ENCODE measurements at places on chromosomes 13 and 19. TPM values are rescaled to one million over a fixed set of nuclear protein-coding genes. Genes with fewer than 3 reads are reported as not detected.

- DNase-seq, result no peak
Observed at GRCh38 chr13:113404723-113405471, 41.0 kb upstream of the GRTP1 start.

DNA sequence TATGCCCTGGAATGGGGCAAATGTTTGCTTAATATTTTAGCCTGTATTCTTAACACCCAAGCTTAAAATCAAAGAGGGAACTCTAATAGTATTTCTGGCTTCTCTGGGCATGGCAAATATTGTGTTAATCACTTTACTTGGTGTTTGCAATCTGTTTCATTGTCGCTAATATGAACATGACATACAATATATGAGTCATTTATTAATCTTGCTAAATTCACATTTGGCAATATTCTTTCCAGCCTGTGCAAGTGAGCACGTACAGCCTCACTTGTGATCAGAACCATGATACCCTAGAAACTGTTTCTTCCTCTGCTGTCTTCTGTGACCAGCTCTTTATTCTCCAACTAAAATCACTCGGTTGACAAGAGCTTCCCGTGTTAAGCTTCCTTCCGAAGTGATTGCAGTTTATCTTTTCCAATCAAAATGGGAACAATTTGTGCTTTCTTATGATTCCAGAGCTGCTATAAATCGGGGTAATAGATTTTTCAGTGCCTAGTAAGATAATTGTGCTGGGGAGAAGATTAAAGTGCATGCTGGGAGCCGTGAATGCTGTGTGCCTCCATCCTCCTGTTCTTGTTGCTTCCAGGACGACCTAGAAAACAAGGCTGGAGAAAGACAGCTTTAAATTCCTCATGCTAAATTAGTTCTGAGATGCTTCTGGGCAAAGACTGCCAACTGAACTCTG is 153.0 kb upstream of the TMTC4 start:
- no peak for DNase-seq

GRCh38 chr13:29185926-29186325 is 365.8 kb downstream of the MTUS2 start:
- no peak for DNase-seq

DNA sequence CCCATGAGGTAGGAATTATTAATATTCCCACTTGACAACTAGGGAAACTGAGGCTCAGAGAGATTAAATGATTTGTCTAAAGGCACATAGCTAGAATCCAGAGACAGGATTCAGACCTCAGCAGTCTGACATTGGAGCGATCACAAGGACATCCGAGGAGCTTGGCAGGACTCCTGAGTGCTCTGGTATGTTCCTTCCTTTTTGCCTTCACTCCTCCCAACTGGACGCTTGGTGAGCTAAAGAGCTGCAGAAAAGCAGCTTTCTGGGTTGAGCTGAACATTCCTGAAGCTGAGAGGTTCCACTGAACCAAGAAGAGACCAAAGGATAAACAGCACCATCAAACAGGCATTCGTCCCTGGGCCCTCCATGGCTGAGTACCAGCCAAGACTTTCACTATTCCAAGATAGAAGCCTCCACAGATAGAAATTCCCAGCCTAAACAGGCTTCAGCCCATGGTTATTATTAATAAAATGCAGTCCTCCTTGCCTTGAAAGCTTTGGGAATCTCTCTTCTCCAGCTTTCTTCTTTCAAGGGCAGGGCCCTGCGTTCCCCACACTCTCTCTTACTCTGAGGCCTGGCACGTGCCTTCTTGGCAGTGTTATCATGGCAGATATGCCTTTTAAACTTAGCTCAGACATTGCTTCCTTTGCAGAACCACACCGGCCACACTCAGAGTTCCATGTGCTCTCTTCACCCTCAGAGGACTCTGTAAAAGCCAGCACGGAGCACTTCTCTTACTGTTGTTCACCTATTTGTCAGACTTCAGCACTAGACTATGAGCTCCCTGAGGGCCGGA is 97.1 kb downstream of the CYSLTR2 start:
- DNase-seq, result no peak

DNA sequence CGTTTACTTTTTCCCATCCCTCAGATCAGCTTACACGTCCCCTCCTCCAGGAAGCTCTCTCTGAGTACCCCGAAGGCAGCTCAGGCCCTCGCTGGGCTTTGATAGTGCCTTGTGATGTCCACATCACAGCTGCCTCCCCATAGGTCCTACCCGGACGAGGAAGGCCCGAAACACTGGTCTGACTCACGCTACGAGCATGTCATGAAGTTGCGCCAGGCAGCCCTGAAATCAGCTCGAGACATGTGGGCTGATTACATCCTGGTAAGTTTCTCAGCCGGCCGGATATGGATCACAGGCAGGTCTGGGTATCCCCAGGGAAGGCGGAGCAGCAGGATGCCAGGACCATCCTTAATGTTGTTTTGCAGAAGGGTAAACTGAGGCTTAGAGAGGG is 4.8 kb downstream of the COLGALT1 start:
- DNase-seq, result no peak

DNA sequence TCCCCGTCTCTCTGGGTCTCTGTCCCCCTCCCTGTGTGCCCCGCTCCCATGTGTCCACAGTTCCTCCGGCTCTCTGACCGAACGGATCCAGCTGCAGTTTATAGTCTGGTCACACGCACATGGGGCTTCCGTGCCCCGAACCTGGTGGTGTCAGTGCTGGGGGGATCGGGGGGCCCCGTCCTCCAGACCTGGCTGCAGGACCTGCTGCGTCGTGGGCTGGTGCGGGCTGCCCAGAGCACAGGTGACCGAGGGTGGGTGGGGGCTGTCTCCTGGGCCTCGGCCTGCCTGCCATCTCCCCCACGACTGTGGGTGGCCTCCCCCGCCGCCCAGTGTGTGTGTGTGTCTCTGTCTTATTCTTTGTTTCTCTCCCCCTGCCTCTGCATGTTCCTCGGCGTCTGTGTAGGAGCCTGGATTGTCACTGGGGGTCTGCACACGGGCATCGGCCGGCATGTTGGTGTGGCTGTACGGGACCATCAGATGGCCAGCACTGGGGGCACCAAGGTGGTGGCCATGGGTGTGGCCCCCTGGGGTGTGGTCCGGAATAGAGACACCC is 10.3 kb downstream of the TRPM4 start:
- no peak for DNase-seq

GRCh38 chr13:56713656-56714055 is 427.1 kb upstream of the PRR20A start:
- DNase-seq, result no peak

DNA sequence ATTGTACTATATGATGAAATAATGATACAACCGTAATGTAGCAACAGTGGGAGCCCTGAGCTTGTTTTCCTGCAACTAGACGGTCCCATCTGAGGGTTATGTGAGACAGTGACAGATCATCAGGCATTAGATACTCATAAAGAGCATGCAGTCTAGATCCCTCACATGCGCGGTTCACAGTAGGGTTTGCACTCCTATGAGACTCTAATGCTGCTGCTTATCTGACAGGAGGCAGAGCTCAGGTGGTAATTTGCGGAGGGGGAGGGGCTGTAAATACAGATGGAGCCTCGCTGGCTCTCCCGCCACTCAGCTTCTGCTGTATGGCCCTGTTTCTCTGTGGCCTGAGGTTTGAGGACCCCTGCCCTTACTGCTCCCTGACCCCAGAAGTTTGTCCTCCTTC is 13.7 kb downstream of the EPHX3 start:
- DNase-seq, result no peak

DNA sequence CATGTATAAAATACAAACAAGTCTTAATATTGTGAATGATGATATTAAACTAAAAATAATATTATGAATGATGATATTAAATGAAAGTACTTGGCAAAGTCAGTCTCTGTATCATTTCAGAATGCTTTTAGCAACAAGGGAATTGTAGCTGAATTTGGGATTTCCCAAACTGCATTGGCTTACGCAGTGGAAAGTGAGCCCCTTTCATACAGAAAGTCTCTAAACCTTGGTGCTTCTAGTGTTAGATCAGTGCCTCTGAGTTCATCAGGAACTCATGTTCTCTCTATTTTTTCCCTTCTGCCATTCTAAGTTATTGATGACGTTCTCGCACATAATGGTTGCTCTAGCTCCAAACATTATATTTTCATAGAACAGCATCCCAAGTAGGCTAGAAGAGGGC is 300.0 kb downstream of the ITGBL1 start:
- no peak for DNase-seq

DNA sequence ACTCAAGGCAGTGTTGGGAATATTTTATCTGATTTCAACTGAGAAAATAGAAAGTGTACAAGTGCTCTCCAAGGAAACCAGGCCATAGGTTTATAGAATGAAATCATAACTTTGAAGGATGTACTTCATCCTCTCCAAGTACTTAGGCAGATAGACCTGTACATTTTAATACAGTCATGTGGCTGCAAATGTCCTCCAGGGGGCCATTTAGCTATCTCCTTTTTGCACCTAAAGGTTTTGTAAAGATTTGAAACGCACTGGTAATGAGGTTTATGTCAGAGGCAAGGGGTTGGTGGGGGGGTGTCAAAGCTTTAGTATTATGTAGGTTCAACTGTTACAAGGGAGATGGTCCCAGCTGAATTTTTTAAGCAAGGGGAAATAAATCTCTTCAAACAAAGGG is 364.4 kb downstream of the DCT start:
- no peak for DNase-seq

DNA sequence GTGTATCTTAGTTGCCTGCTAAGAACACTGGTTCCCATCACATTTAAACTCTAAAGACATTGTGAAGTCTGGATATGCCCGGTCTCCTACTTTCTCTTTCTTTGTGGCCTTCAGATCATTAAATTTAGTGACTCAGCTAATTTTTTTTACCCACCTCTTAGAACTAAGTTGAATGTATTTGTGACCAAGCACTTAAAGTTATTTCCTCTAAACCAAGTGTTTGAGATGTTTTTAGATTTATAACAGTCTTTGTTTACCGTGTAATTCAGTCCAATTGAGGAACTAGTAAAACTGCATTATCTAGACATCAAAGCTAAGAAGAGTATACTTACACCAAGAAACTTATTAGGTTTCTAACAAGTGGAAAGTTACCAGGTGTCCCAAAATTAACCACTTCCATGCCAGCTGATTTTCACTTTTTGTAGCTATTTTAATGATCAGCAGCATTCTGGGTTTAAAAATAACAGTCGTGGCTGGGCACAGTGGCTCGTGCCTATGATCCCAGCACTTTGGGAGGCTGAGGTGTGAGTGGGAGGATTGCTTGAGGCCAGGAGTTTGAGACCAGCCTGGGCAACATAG is 53.1 kb downstream of the ARHGAP35 start:
- no peak for DNase-seq

DNA sequence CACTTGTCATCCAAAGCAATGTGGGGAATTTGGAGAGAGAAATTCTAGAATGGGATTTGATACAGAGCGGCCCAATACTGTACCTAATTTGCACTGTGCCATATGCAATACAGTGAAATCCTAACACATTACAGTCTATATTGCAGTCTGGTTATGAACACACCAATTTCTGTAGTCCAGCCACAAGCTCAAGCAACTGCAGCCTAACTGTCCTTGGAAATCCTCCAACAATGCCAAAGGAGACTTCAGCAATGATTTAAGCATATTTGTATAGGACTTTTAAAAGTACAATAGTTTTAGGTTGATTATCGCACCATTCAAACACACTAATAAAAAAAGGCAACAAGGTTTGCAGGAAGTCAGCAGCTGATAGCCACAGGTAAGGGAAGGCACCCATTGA is 17.3 kb downstream of the DIAPH3 start:
- DNase-seq, result no peak

DNA sequence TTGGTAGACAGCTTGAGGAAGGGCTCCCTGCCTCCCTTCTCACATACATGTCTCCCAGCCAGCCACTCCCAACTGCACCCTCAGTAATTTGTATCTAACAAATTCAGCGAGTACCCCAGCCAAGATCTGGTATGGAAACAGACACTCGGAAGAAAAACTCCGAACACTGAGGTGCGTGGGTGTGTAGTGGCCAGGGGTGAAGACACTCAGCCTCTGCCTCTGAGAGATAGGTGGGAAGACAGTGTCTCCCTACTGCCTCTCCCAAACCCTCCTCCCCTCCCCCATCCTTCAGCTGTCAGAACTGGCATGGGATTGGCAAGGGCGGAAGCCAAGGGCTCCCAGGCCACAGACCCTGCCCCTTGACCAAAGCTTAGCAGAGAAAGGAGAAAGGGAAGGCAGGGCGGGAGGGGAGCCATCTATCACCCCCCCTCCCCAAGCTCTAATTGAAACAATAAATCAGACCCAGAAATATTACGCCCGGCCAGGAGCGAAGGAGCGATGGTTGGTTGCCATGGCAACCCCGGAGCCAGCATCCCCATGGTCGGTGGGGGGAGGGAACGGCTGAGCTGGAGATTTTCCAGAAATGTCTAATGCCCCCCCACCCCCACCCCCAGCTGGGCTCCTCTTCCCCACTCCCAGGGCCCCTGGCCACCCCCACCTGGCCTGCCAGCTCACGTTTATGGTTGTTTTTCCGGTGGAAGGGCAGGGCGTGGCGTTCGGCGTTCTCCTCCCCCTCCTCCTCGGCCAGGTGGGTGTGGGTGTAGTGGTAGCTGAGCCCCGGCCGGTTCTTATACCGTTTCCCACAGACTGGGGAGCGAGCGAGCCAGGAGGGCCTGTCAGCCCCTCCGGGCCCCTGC is 7.0 kb downstream of the DPF1 start:
- DNase-seq, result no peak

DNA sequence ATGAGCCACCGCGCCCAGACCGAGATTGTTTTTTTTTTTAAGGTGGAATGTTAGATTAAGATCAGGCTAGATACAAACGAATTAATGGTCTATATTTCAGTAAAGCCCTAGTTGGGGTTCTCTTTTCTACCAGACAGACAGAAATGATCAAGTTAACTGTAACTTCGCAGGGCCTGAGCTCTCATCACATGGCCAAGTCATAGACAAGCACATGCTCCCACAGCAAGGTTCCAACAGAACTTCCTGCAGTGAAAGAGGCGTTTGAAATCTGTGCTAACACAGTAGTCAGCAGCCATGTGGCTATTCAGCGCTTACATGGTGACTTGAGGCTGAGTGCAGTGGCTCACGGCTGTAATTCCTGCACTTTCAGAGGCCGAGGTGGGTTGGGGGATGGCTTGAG is 34.7 kb upstream of the SEMA6B start:
- no peak for DNase-seq

- no peak for DNase-seq
Observed at GRCh38 chr19:28968721-28969120, 244.2 kb downstream of the UQCRFS1 start.

SOX1 gene
- total RNA-seq, result 0.16 TPM

ADPRHL1 gene
- 0.81 TPM for total RNA-seq

LHFPL6 gene
- total RNA-seq, result 4.3 TPM

KMT5C gene
- total RNA-seq, result 9.2 TPM

TGFBR3L gene
- total RNA-seq, result 2.4 TPM

LSM7 gene
- 307 TPM for total RNA-seq

KLC3 gene
- total RNA-seq, result not detected

WTIP gene
- total RNA-seq, result 0.98 TPM

CHST8 gene
- total RNA-seq, result not detected
